NCI-H2029 (cell line): ENCODE measurements at places on chromosomes 2 and 18.

- DNase-seq, result no peak
Measured at GRCh38 chr18:76679259-76679658, 143.1 kb upstream of the ZNF236 start.

GRCh38 chr2:145818890-145819504, 1299.1 kb upstream of the ZEB2 start:
- DNase-seq, result no peak

GRCh38 chr2:215773728-215774127, 239.6 kb downstream of the MREG start:
- no peak for DNase-seq

DNA sequence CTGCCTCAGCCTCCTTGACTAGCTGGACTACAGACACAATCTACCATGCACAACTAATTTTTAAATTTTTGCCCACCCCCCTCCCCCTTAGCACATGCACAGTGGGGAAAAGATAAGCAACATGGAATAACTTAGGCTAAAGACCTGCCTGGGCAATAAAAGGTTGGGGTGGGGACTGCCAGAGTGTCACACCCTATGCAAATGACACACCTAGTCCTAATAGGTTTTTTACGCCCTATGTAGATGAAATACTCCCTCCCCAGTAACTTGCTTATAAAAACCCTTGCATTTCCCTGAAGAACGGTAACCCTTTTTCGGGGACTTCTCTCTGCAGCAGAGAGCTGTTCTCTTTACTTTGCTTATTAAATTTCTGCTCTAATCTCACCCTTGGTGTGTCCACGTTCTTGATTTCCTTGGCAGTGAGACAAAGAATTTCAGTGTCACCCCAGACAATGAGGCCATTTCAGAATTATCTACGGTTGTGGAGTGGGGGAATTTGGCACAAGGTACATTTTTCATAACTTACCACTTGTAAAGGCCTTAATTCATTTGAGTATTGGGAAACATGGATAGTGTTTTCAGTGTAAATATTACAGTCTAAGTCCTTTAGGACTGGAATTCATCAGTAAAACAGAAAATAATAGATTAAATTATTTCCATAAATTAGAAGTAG, 109.2 kb downstream of the NOL4 start:
- DNase-seq, result no peak

GRCh38 chr2:28896906-28897305, 2.4 kb downstream of the WDR43 start:
- DNase-seq, result no peak

DNA sequence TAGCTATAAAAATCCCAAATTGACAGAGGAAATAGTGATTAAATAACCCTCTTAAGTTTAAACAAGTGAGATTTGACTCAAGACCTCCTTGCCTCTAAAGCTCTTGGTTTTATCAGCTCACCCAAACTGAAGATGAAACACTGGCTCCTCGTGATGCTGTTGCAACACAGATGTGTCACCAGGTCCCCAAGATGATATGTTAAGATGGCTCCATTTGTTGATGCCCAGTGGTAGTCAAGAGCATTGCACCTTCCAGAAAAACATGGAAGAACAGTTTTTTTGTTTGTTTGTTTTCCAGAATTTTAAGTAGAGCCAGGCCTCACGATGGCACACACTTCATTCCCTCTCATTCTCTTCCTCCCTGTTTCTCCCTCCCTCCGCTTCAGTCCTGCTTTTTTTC, 399.8 kb downstream of the TXNL1 start:
- DNase-seq, result no peak

DNA sequence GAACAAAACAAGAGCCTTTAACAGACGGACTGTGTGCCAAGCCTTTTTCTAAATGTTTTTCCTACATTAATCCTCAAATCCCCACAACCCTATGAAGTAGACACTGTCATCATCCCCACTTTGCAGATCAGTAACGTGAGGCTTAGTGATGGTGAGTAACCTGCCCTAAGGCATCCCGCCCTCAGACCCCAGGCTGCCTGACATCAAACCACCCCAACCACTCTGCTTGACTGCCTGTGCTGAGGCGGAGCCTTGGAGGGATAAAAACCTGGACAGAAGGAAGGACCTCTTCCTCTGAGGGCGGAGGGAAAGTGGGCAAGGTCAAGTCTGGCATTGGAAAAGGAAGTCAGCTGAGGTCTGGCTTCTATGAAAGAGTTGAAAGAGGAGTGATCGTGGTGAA, 104.6 kb downstream of the SP3 start:
- no peak for DNase-seq

GRCh38 chr18:48330016-48330991, 78.9 kb downstream of the ZBTB7C start:
- no peak for DNase-seq

GRCh38 chr2:167336213-167336612, 447.9 kb downstream of the XIRP2 start:
- no peak for DNase-seq

DNA sequence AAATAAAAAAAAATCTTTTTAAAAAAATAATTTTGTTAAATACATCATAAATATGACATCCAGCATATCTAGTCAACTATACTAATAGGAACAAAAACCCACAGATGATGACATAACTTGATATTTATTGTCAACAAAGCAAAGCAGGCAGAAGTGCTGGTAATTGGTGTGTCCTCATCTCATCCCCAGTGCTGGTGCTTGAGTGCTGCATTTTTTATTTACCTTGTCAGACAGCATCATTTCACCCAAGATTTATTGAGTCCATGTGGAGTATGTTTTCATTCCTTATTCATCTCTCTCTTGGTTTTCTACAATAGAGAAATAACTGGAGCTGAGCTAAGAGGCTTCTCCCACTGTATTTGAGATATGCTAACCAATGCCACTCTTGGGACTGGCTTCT, 191.6 kb upstream of the SLC14A2 start:
- peak; percentile 70 for DNase-seq

GRCh38 chr18:10049747-10050146, 135.9 kb downstream of the VAPA start:
- DNase-seq, result no peak

DNA sequence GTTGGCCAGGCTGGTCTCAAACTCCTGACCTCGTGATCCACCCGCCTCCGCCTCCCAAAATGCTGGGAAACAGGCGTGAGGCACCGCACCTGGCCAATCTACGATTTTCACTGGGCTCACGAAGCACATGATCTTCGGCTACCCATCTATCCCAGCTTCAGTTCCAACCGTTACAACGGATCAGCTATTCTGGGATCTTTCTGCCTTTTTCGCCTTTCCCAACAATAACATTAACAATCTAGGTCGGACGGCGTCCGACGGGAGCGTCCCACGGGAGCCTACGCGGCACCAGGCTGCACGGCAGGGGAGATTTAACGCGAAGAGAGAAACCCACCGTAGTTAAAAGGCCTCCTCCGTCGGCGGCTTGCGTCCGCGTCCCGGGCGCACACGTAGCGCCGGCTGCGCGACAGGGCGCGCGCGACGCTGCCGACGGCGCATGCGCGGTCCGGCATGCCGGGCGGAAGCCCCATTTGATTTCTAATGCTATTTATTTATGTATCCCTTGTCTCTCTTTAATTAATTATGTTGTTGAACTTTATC, at the start of gene MSL3B:
MSL3B (minus strand) TSS at position 394 of the 540 bp plus-strand sequence.
- DNase-seq, result peak; percentile 33

- DNase-seq, result no peak
Measured at GRCh38 chr2:7023542-7023941, 106.3 kb downstream of the RNF144A start.

- DNase-seq, result no peak
Measured at GRCh38 chr2:159558479-159558878, 57.9 kb downstream of the BAZ2B start.

DNA sequence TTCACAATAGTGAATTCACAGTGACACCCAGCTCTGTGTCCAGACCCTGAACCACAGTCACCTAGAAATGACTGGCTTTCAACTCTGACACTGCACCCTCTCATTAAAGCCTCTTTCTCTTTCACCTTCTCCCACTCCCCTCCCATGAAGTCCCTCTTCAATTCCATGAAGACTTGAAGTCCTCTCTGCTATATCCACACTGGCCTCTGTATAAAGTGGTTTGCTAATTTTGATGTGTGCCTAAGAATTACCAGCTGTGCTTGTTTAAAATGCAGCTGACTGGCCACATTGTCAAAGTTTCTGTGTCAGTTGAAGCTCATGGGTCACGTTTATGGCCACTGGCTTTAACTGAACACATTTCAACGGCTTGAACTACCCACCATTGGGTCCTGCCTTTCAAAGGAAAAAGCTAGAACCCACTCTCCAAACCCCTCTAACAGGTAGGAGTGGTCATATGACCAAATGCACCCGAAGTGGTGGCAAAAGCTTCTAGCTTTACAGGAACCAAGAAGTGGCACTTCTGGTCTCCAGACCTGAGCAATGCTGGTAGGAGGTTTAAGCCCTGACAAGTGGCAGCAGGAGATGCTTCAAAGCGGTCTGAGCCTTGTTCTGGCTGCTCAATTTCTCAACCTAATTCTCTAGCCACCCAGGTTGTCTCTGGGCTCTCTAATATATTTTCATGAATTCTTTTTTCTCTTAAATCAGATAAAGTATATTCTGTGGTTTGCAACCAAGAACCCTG, 34.2 kb downstream of the B4GALT6 start:
- DNase-seq, result no peak

DNA sequence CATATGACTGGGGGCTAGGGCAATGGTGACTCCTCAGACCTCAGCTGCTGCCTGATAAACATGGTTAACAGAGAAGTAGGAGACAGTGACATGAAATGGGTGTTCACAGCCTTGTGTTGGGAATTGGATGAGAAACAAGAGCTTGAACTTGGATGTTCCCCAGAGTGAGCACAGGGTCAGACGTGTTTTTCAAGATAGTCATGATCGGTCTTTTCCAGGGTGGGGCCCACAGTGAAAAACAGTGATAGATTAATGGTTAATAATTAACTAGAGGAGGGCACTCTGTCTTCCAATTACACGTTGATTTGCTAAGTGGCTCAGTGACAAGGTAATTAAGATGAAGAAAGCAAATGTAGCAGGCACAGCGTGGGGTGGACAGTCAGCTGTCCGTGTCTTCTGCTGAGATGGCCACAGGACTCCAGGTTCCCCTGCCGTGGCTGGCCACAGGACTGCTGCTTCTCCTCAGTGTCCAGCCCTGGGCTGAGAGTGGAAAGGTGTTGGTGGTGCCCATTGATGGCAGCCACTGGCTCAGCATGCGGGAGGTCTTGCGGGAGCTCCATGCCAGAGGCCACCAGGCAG, at the start of gene UGT1A3:
UGT1A3 (plus strand) TSS at position 320 of the 579 bp plus-strand sequence; CDS start at position 405, 85 bp downstream.
- DNase-seq, result no peak

DNA sequence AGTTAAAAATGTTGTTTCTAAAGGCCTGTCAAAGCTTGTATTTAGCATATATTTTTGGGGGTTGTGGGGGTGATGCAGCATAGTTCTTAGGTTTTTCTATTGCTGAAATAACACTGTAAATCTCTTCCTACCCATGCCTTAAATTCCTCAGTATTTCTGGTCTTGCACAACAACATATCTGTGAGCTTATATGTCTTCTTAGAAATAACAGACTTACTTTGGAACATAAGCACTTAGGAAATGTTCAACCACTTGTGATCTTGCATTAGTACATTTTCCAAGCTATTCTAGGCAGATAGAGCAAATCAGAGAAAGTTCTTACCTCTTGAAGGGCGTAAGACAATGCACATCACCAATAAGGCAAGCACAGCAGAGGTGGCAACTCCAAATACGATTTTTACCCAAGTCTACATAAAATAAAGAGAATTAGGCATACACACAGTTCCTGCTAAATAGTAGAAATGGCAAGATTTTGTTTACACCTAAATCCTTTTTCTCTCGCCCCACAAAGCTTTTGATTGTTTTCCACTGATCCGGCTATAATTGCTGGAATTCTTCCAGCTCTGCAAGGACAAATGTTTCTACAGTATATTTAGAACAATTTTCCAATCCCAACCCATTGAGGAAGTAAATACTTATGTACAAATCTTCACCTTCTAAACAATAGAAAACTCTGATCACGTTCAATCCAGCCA, 512 bp downstream of the FAP start:
- DNase-seq, result no peak

- DNase-seq, result no peak
Measured at GRCh38 chr2:196206804-196207203, 35.4 kb upstream of the STK17B start.

DNA sequence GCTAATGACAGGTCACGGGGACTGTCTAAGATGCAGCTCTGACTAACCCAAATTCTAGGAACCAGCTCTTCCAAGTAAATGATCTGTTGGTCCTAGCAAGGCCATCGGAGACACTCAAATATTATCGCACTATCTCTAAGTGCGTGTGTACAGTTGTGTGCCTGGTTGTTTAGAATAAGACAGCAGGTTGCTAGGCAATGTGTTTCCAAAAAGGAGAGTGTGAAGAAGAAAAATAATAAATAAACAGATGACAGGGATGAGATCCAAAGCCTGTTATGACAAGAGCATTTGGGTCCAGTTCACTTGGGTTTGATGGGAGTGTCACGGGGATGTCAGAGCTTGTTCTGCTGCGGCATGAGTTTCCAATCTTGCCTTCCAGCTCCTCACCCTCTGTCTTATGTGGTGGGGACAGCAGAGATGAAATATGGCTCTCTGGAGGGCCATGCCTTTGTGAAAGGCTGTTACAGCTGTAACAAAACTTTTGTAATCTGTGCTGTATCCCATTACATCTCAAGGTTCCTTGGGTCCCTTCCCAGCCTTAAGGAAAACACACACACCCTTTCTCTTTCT, 127.5 kb upstream of the TNP1 start:
- DNase-seq, result no peak

GRCh38 chr2:212282671-212283261, 255.8 kb downstream of the ERBB4 start:
- DNase-seq, result peak; percentile 50

DNA sequence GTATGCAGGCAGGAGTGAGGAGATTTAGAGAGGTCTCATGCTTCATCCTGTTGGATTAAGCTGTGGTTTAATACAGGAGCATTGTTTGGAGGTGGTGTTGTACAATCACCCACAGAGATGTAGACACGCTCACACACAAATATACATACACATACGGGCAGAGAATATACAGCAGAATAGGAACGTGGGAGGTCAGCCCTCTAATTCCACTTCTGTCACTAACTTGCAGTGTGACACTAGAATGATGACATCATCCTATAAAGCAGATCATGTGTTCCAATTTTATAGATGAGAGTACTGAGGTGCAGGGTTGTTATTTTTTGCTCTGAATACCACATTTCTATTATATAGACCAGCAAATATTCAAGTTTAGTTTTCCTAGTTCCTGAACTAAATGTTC, 54.4 kb downstream of the TRIB2 start:
- no peak for DNase-seq

DNA sequence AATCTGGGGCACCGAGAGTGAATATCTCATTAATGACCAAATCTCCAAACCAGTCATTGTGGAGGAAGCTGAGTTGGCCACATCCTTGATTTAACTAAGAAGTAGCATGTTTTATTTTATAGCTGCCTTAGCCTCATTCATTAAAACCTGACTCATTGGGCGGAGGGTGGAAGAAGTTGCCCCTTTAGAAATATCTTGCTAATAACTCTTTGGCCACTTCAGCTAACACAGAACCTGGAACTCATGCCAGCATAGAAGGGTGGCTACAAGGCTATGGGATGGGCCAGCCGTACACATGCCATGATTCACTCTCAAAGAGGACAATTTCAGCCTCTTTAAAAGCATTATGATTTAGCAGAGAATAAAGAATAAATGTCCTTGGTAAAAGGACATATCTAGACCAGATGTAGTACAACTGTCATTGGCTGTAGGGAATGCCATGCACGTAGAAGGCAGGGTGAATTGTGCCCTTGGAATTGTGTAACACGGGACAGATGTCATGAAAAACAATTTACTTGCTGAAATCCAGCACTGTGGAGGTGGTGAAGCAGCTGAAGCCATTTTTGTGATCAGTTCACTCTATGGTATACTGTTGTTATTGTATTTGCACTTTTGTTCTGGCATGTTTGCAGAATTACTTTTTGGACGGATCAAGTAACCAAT, 330.0 kb downstream of the PLCL1 start:
- no peak for DNase-seq
